ENCODE measurements at places on chromosomes 6 and 20.

GRCh38 chr6:163416557-163417253, 2.2 kb downstream of the QKI start:
- no peak for DNase-seq

DNA sequence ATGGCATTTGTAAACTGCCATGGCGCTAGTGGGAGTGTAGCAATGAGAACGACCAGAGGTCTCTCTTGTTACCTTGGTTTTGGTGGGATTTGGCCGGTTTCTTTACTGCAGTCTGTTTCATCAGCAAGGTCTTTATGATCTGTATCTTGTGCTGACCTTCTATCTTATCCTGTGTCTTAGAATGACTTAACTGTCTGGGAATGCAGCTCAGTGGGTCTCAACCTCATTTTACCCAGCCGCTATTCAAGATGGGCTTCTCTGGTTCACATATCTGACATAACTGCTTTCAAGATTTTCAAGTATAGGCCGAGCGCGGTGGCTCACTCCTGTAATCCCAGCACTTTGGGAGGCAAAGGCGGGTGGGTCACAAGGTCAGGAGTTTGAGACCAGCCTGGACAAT, 1.9 kb upstream of the SFT2D1 start:
- no peak for DNase-seq

GRCh38 chr20:23143098-23143497, 57.0 kb upstream of the CD93 start:
- DNase-seq: no peak

- DNase-seq: no peak
Measured at GRCh38 chr6:139295901-139296300, 4.1 kb upstream of the TXLNB start.

DNA sequence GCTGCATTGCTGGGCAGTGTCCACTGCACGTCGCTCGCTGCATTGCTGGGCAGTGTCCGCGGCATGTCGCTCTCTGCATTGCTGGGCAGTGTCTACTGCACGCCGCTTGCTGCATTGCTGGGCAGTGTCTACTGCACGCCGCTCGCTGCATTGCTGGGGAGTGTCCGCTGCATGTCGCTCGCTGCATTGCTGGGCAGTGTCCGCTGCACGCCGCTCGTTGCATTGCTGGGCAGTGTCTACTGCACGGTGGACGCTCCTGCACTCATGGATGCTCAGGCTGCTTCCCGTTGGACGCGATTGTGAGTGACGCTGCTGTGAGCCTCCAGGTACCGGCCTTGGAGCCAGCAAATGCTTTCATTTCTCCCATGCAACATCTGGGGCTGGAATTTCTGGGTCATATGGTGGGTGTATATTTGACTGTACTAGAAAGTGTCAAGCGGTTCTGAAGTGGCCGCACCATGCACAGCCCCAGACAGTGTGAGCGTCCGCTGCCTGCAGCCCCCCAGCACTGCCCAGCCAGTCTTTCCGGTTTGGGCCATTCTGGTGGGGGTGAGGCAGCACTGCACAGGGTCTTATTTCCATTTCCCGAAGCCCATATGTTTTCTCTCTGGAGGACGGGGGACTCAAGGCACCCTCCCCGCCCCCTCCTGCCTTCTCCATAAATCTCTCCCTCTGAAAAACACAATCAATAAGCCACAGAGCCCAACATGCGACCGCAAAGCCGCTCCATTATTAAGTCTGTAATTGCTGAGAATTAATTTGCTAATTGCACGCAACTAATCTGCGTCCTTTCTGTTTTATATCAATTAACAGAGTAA, 97.4 kb downstream of the YTHDF1 start:
- no peak for DNase-seq

DNA sequence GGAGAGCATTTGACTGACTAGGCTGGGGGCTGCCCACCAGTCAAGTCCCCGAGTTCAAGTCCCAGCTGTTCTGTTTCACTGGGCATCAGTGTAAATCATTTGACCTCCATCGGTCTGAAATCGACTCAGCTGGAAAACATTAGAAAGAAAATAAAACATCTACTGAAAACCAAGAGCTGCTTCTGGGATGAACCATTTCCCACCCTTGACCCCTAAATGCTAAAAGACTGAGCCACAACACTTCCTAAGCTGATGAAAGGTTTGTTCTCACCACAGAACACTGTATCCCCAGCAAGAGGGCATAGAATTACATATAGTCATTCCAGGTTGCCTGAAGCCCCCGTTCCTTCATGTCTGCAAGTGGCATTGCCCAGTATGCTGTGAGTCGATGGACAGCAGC, 237.0 kb upstream of the TAB2 start:
- DNase-seq: no peak

GRCh38 chr6:4728436-4728769, 47.8 kb upstream of the CDYL start:
- no peak for DNase-seq

DNA sequence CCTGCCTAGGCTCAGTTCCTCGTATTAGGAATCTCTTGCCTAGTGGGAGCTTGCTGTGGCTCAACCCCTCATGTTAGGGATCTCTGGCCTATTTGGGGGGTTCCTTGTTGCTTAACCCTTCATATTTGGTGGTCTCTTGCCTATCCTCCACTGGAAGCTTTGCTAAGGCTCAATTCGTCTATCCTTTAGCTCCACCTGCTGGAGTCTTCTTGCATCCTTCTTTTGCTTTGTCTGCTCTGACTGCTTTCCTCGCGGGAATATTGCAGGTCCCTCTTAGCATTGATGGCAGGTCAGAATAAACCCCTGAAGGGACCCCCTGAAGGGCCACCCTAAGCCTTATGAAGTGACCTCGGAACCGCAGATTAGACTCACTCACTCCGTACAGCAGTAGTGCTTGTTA, 203.0 kb upstream of the TBX18 start:
- DNase-seq: no peak

DNA sequence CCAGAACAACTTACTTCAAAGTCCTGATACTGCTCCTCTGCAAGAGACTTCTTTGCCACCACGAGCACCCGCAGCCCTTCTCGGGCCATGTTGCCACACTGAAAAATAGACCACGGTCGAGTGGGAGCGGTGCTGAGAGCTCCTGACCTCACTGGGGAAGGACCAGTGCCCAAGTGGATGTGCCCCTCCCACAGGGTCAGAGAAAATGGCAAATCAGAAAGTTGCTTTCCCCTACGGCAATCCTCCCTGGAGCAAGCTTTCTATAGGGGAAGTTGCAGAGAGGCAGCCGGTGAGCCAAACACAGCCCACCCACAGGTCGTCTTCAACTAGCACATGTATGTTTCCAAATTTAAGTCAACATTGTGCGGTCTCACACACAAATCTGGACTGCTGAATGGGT, 85.1 kb upstream of the NFATC2 start:
- DNase-seq: no peak

DNA sequence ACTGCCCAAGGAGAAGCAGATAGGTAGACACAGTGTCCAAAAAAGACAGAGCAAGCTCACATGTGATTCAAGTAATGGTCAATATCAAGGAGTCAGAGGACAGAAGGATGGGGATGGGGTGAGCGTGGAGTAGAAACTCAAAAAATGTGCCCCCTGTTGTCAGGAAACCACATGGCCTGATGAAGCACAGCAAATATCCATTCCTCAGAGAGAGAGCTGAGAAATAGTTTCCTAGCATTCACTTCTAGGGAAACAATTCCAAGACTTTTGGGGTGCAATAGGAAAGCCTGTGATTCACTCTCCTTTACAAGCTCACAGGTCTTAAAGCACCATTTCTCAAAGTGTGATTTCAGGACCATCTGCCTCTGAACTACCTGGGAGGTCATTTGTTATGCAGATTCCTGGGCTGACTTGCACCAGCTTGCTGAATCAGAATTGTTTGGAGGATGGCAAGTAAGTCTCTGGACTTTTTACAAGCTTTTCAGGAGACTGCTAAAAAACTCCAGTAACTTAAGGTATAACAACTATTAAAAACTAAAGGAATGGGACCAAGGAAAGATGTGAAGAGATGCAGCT, 432.8 kb downstream of the HDGFL1 start:
- DNase-seq: no peak

GRCh38 chr20:51014797-51015722, 7.8 kb downstream of the KCNG1 start:
- DNase-seq: no peak

DNA sequence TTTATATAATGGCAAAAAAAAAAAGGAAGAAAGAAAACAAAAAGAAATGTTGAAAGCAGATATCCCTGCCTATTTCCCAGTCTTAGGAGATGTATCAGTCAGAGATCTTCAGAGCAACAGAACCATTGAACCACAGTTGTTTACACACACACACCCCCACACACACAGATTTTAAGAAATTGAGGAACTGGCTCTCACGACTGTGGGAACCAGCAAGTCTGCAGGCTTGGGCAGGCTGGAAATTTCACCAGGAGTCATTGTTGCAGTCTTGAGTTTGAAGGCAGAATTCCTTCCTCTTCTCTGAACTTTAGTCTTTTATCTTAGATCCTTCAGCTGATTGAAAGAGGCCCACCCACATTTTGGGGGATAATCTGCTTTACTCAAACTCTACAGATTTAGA, 380.9 kb downstream of the CDKAL1 start:
- no peak for DNase-seq

DNA sequence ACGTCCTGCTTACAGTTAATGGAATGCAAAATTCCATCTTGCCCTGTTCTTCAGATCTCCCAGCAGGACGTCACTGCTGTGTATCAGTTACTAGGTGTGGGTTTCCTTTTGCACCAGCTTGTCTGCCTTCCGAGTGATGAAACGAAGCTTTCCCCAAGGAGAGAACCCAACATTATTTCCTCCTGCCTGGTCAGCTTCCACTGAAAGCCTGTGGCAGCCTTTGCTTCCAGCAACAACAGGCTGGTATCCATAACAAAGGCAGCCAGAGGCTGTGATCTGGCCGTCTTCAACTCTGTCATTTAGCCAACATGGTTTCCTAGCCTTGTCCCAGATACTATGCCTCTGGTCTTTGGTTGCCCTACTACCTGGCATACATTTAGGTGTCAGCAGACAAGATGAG, 78.9 kb upstream of the HEY2 start:
- DNase-seq: no peak

DNA sequence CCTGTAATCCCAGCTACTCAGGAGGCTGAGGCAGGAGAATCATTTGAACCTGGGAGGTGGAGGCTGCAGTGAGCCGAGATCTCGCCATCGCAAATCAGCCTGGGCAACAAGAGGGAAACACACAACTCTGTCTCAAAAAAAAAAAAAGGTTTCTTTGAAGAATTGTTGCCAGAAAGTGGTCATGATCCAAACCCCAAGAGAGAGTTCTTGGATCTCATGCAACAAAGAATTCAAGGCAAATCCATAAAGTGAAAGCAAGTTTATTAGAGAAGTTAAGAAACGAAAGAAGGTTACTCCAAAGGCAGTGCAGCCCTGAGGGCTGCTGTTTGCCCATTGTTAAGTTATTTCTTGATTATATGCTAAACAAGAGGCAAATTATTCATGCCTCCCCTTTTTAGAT, 14.5 kb upstream of the KIFC1 start:
- no peak for DNase-seq

GRCh38 chr6:142716097-142716496, 228.9 kb downstream of the HIVEP2 start:
- DNase-seq: no peak

DNA sequence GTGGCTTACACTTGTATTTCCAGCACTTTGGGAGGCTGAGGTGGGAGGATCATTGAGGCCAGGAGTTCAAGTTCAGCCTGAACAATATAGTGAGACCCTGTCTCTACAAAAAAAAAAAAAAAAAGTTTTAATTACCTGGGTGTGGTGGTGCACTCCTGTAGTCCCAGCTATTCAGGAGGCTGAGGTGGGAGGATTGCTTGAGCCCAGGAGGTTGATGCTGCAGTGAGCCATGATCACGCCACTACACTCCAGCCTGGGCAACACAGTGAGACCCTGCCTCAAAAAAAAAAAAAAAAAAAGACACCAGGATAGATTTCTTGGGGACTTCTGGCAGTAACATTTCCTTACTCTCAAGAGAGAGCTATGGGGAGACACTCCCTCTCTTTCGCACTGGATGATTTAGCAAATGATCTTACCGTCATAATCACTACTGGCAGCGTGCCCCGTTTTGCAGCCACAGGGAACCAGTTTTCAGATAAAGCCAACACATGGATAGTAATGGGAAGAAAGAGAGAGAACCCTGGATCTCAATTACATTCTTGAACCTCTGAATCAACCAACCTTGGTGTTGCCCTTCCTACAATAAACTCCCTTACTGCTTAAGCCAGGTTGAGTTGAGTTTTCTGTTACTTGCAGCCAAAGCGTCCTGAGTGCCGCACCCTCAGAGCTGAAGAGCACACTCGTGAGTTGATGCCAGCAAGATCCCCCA, 18.1 kb upstream of the PTPN1 start:
- no peak for DNase-seq

GRCh38 chr6:39980839-39981580, 46.7 kb upstream of the MOCS1 start:
- DNase-seq: no peak
